ENCODE measurements at places on chromosomes 3 and 15.

DNA sequence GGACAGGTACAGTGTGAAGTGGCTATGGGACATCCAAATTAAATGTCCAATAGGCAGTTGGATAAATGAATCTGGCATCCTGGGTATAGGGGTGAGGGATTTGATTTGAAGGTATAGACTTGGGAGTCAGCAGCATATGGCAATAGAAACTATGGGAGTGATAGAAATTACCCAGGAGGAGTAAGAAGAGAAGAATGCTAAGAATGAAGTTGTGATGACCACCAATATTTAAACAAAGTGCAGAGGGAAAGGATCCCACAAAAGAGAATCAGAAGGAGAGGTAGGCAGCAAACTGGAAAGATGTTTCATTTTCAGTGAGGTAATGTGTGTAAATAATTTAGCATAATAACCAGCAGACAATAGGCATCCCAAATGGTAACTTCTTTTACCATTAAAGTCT lies 13.8 kb upstream of the MSL2 start:
- DNase-seq = no peak

- no peak for DNase-seq
Observed at GRCh38 chr15:88615303-88616107, 5.6 kb upstream of the AEN start.

- peak; percentile 57 for DNase-seq
Observed at GRCh38 chr3:142088522-142088921, 60.8 kb downstream of the TFDP2 start.

GRCh38 chr3:73622091-73622805 lies 2.5 kb downstream of the PDZRN3 start:
- DNase-seq = no peak

GRCh38 chr3:72887705-72888545 lies at the start of gene GXYLT2:
GXYLT2 (plus strand) TSS chr3:72888046; CDS start chr3:72888234, 188 bp downstream.
- DNase-seq = peak; percentile 72

DNA sequence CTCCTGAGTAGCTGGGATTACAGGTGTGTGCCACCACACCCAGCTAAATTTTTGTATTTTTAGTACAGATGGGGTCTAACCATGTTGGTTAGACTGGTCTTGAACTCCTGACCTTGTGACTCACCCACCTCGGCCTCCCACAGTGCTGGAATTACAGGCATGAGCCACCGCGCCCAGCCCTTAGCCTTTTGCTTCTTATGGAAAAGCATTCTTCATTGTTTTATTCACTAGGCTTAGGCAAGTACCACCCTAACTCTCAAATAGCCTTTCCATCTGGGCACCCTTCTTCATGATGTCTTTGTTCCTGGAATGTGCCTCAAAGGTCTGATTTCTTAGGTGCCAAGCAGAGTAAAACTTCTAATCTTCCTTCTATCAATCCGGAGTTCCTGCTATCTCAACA lies 641.8 kb downstream of the FHIT start:
- DNase-seq = no peak

- peak; percentile 87 for DNase-seq
Observed at GRCh38 chr3:76997733-76998132, 42.2 kb upstream of the ROBO2 start.

DNA sequence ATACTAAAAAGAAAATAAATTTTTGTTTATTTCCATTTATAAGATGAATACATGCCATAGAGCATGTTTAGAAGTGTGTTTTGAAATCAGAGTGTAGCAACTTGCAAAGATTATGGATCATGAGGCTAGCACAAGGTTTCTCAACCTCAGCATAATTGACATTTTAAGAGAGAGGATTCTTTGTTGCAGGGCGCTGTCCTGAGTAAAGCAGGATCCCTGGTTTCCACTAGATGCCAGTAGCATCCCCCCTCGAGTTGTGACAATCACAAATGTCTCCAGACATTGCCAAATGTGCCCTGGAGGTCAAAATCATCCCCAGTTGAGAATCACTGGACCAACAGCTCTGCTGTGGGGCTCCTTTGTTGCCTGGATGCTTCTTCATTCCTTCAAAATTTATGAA lies 128.5 kb upstream of the RBMS3 start:
- DNase-seq = no peak

DNA sequence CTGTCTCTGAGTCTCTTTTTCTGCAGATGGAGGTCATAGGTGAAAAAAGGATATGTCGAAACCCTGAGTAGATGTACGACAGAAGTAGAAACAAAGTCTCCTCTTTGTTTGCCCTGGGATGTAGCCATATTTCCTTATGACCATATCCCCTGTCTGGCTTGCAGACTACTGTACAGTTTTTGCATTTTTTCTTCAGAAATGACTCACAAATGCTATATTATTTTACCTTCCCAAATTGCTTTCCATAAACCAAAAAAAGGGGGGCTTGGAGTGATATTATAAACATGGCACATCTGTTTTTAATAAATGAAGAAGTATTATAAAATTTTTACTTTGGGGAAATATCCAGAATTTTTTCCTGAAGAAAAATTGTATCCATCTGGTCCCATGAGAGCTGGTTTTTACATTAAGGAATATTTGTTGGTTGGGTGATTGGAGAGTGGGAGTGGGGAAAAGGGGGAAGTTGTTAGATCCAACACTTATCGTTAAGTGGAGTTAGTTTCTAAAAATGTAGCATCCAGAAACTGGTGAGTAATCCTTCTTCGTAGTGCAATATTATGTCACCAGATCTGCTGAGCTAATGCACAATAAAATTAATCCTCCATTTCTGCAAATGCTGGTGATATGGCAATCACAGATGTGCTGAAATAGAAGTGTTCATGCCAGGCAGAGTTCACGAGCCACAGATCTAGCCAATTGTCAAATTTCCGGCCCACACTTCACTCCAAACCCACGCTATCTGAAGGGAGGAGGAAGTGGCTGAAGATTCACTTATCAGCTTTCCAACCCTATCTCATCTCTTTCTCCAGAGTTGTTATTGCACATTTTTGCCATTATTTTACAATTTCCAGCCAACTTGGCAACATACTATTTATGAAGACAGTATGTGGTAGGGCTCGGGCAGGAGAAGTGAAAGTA lies 313.6 kb upstream of the ATP11B start:
- no peak for DNase-seq

GRCh38 chr15:49645941-49646340 lies 25.1 kb downstream of the DTWD1 start:
- DNase-seq = peak; percentile 87

DNA sequence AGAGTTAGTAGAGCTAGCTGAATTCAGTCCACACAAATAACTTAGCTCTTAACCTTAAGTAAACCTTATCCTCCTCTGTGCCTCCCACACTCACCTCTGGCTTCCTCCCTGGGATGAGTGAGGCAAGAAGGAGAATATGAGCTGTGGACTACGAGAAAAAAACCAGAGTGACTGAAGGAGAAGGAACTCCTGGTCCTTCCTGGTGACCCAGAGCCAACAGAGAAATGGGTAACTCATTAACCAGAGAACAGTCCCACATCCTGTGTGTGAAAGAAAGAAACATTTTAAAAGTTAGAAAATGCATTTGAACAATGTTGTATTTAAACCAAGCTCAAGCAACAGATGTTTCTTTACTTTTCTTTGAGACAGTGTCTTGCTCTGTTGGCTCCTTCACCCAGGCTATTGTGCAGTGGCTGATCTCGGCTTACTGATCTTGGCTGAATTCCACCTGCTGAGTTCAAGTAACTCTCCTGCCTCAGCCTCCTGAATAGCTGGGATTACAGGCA lies 27.5 kb upstream of the FAM81A start:
- no peak for DNase-seq

GRCh38 chr3:165185707-165186327 lies 10.4 kb downstream of the SLITRK3 start:
- DNase-seq = peak; percentile 66

DNA sequence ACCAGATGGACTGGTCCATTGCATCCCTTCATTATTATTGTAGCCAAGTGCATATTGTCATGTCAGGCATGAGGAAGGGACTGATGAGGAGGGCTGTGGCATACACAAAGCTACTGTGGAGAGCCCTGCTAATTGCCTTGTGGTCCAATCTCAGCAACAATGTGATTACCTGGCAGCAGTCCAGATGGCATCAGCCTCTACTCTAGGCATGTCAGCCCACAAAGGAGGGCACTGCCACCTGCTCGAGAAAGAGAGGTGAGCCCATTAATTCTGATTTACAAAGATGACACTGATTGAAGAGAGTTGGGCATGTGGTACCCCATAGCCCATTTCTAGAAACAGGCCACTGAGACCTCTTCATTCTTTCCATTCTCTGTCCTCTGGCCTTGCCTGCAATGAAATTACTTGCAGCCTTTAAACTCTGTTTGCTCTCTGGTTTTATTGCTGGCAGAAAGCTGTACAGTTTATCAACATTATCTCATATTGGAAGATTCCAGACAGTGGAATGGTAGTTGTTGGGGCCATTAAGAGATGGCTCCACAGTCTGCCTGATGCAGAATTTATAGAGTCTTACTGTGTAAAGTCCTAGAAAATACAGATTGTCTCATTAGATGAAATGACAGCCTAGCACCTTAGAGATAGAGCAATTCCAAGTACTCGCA lies 307.7 kb downstream of the ARPP21 start:
- DNase-seq = no peak

GRCh38 chr3:192570315-192570714 lies 157.0 kb downstream of the FGF12 start:
- no peak for DNase-seq

DNA sequence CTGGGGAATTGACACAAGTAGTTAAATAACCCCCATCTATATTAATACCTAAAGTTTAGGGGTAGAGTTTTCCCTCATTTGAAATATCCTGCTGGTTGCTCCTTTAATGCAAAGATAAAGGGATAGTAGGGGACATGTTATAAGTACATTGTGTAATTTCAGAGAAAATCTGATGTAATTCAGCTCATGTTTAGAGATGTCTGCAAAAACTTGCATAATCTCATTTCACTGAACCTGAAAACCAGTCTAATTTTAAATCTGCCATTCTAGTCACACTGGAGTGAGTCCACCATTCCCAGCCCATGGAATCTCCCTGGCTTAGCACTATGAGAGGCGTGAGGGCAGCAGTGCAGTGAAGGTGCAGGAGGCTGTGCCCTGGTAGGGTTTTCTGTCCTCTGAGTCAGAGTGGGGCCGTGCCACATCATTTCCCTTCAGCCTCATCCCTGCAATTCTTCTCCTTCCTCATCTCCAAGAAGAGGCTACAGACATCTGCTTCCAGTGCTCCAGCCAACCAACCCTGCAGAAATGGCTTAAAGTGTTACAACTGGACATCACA lies 246.3 kb upstream of the UMPS start:
- DNase-seq = peak; percentile 37

- peak; percentile 78 for DNase-seq
Observed at GRCh38 chr3:11059090-11059798, 66.7 kb downstream of the SLC6A1 start.

- peak; percentile 15 for DNase-seq
Observed at GRCh38 chr3:133256787-133257483, 142.9 kb upstream of the BFSP2 start.

- peak; percentile 9 for DNase-seq
Observed at GRCh38 chr3:106699122-106699521, 678.1 kb upstream of the CCDC54 start.

GRCh38 chr3:43001094-43001553 lies 22.0 kb downstream of the GASK1A start:
- peak; percentile 24 for DNase-seq

GRCh38 chr3:81658322-81658997 lies 103.0 kb downstream of the GBE1 start:
- no peak for DNase-seq

DNA sequence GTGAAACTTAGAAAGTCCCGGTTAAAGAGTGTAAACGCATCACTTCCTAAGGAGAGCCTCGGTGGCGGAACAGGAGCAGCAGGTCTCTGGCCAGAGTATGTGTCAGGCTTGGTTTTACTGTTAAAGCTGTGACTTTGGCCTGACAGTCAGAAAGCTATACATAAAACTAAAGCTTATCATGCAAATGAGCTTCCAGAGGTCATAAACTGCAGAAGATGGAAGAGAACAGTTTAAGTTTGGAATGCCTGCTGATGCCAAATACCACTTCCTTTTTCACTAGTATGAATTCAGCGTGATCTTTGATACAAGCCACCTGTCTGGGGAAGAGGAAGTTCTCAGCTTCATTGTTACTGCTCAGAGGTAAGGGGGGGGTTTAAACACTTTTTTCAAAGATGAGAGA lies 125.1 kb upstream of the CTDSPL start:
- no peak for DNase-seq

GRCh38 chr3:178318340-178318739 lies 217.9 kb upstream of the KCNMB2 start:
- DNase-seq = no peak

- DNase-seq = no peak
Observed at GRCh38 chr15:34796847-34797435, 1.6 kb upstream of the ACTC1 start.

DNA sequence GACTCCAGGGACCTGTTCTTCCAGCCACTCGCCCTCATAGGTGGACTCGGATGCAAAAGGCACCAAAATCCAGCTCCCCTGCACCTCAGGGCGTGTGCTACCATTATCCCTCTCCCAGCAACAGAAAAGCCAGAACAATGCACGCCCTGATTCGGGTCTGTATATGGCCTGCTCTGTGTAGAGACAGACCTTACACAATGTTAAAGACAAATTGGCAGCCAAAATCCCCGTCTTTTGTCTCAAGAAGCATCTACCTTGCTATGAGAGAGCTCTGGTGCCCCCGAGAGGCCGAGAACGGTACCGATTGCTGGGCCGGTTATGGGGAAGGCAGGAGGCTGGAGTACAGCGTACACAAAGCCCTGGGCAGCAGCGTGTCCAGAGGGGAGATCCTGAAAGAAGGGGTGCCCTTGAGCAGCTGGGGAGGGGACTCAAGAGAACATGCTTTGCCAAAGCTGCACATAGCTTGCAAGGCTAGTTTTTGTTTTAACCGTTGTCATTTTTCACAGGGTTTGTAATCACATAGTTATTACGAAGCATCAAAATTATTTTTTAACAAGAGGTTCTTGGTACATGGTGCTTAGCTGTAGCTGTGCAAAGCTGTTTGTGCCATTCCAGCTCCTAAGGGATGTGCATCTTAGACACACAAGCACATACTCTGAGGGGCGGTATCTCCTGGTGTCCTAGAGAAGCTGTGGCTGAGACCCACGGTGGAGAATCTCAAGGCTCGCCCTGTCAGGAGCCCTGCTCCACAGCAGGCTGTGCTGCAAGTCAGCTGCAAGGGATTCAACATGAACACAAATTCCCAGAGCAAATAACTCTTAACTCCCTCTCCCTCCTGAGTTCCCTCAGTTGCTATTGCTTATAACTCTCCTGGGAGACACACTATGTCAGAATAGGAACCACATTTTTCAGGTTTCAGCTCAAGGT lies 461.5 kb upstream of the PPP2R3A start:
- peak; percentile 56 for DNase-seq

GRCh38 chr3:73405853-73406252 lies 218.9 kb downstream of the PDZRN3 start:
- no peak for DNase-seq

GRCh38 chr3:183161552-183162336 lies 790 bp downstream of the LAMP3 start:
- DNase-seq = no peak

GRCh38 chr3:157249606-157250005 lies 89.7 kb upstream of the CCNL1 start:
- DNase-seq = no peak

DNA sequence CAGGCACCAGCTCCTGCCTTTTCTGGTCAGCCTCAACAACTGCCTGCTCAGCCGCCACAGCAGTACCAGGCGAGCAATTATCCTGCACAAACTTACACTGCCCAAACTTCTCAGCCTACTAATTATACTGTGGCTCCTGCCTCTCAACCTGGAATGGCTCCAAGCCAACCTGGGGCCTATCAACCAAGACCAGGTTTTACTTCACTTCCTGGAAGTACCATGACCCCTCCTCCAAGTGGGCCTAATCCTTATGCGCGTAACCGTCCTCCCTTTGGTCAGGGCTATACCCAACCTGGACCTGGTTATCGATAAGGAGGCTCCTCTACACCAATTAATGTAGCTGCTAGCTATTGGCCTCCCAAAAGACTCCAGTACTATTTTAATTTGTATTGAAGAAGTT lies 38.9 kb downstream of the TFG start:
- no peak for DNase-seq
